ENCODE measurements at places on chromosomes 11 and 22.

GRCh38 chr11:71339396-71339881 is 87.1 kb upstream of the SHANK2 start:
- DNase-seq, result no peak

GRCh38 chr11:122096272-122097112 is 19.5 kb downstream of the BLID start:
- DNase-seq, result no peak

DNA sequence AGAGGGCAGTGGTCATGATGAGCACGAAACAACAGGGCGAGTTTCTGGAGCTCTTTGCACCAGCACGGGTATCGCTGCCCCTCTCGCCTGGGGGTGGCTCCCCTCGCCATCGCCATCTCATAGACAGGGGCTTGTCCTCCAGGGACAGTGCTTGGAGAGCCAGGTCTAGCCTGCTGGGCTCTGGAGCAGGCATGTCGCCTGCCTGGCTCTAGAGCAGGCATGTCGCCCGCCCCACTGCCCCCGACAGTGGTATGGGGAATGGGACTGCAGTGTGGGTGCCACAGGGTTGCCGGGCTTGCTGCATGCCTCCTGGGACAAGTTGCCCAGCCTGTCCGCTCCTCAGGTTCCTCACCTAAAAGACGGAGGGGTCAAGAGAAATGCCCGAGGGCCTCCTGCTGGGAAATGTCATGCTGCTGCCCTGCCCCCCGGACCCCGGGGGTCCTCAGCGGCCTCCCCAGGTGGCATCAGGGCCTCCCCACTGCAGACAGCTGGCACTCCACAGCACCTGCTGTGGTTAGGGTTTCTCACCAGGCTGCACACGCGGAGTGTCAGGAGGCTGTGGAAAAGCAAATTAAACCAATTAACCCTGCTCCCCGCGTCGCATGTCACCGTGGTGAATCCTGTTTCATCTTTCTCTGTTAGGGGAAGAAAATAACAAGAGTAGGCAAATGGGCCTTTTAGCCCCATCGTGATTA is 403.0 kb downstream of the TBC1D22A start:
- no peak for DNase-seq

DNA sequence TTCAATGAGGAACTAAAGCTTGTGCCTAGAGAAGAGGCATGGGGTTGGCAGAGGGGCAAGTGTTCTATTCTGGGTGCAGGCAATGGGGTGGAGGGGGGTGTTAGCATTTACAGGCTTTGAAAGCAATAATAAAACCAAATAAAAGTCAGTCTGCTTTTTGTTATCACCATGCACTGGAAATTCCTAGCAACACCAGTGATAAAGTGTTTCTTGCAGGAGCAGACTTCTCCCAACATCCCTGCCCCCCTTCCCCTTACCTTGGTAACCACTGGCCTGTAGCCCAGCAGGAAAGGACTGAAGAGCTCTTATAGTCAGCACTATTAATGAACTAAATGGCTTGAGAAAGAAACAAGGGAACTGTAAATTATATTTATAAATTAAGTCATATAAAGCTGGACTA is 65.2 kb upstream of the SESN3 start:
- DNase-seq, result no peak

DNA sequence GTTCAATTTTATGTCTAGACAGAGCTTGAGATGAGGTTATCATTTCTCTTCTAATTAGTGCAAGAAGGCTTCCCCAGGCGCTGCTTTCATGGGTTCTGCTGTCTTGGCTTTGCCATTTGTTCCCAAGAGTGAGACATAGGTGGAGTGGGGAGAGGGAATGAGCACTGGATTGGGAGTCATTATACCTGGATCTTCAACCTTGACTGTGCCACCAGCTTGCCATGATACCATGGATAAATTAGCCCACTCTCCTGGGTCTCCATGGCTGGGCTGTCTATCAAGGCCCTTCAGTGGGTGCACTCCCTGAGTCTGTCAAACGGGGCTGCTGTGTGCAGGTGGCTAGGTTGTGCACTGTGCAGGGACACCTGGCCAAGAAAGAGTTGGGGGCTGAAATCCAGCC is 15.6 kb upstream of the NECTIN1 start:
- no peak for DNase-seq

Measured in activated T-helper 9 cell treated with anti-CD3 and anti-CD28 coated beads, Interleukin-2, amount 50 U/mL, for 16 hours (primary cell).